ENCODE measurements at places on chromosomes 5 and 9.

DNA sequence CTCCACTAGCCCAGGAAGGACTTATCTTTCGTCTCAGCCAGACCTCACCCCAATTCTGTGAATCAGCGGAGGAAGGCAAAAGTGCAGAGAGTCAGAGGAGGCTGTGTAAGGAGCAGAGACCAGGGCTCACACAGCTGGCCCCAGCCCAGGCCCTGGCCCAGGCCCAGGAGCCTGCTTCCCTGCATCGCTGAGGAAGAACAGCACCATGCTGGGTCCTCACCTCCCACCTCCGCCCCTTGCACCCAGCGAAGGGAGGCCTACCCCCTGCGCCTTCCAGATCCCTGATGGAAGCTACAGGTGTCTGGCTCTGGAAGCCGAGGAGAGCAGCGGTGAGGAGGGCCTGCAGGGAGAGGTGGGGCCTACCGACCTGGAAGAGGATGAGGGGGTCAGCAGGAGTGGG is 22.3 kb upstream of the SYNPO start:
- DNase-seq: no peak

- no peak for DNase-seq
Measured at GRCh38 chr5:150609843-150610584, 30.4 kb upstream of the SYNPO start.

DNA sequence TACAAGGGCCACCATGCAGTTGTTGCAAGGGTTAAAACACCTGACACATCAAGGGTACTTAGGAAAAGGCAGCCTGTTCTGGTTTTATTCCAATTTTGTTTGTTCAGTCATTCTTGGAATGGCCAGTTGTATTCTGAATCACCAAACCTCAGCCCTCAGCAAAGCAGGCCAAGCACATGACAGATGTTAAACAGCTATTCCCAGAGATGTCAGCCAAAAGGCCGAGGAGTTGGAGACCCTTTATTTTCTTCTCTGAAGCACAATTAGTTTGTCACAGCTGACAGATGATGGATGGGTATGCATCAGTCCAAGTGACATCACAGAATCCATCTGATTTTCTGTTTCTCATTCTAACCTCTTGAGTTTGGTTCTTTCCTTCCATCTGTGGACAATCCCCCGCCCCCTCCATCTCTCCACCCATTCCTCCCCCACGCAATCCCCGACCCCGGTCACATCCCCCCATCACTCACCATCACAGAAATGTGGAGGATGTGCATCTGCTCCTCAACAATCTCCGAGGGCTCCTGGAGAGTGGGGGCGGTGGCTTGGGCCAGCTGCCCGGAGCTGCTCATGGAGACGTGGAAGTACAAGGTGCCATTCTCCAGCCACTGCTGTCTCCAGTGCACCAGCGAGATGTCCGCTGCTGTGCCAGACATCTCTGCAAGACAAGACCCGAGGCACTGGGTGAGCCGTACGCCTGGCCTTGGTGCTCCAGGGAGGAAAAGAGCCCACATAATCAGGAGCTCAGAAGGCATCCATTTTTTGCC is 123.8 kb downstream of the ASTN2 start:
- no peak for DNase-seq

DNA sequence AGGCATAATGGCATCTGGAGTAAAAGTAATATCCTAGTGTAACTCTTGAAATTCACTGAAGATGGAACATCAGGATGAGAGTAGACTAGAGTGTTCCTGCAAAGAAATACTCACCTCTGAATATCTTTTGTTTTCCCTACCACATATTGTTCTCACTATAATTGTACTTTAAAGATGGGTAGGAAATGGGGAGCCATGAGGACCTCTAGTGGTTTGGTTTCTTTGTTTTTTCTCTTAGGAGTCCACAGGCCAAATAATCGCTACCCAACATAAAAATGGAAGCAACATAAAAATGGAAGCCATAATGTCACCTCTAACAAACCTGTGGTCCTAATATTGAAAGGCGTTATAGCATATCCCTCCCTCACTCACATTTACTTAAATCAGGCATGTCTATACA is 2375.8 kb downstream of the MAT2B start:
- DNase-seq: no peak

DNA sequence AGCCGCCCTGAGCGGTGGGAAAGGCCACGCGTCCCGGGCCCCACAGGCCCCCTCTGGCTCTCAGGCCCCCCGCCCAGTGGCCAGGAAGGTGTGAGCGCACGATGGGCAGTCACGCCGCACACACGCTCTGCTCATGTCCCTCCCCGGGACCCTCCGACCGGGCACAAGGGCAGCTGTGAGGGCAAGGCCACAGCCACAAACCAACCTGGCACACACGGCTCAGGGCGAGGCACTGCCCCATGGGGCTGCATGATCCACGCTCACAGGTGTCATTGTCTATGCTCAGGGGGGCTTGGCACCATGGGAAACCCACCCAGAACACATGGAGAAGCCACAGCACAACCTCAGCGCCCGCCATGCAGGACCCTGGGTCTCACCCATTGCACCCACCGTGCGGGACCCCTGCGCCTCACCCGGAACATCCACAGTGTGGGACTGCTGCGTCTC is 51.3 kb downstream of the SLC12A7 start:
- DNase-seq: no peak

DNA sequence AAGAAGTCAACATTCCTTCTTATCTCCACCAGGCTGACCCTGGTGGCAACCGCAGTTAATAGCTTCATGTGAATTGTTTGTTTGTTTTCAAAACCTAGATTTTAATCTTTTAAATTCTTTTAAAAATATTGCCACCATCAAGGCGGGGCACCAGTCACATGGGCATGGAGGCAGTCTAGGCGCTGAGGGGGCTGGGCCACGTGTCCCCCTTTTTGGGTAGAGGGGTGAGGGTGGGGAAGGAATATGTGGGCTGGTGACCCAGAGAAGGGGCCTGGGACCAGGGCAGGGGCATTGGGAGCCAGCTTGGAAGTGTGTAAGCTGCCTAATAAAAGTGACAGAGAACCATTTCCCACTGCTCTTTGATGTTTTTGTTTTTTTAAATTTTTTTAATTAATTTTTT is 147.3 kb downstream of the GADD45G start:
- no peak for DNase-seq

- DNase-seq: no peak
Measured at GRCh38 chr9:93948441-93949072, 6.6 kb downstream of the BARX1 start.

GRCh38 chr5:149779124-149779465 is 49.0 kb downstream of the PPARGC1B start:
- no peak for DNase-seq

DNA sequence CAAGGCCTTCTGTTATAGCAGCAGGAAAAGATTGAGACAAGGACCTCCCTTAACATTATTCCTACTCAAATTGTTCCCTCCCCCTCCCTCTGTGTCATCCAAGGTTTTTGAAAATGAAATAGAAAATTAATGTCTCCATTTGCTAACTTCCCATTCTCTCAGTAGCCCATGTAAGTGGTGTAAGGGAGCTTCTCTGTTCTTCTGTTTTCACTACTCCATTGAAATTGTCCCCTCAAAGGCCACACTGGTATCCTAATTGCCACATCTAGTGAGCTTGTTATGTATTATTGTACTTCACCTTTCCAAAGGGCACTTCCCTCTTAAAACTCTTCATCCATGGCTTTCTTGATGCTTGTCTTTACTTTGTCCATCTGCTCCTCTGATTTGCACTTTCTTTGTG is 131.2 kb upstream of the PIK3R1 start:
- no peak for DNase-seq

DNA sequence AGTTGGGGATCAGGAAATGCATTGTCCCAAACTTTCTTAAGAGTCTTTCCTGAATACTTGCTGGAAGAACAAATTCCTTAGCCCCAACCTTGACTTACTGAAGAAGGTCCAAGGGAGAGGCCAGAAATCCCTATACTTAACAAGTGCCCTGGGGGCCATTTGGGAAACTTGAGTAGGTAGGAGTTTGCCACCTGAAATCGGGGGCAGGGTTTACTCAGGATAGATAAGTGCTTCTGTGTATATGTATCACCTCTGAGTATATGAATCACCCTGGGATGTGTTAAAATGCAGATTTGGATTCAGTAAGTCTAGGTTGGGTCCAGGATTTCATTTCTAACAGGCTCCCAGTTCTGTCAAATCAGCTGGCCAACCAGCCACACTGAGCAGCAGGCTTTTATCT is 47.9 kb upstream of the MYO10 start:
- no peak for DNase-seq

DNA sequence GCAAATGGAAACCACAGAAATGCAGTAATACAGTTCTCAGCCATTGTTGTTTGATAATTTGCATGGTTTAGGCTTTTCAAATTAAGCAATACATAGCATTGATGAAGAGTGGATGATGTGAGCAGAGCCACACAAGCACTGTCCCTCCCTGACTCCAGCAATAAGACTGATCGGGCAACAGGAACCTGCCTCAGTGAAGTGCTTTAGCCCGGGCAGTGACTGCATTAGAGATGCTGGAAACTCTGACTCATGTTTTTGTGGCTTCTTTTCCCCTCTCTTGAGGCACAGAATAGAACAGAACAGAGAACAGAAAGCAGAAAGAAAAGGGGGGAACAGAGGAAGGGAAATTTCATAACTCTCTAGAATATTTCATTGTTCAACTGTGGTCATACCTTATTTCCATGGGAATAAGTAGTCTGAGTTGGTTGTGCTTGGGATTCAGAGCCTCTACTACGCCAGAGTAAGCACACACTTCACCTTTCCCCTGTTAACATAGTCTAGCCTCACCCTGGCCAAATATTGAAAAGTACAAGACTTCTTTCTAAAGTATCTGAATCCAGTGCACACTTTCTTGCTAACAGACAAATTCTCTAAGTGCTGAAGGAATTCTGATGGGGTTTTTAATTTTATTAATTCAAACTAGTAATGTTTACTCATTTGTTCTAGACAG is 164.8 kb upstream of the VCAN start:
- DNase-seq: peak; percentile 21

- peak; percentile 53 for DNase-seq
Measured at GRCh38 chr9:114507726-114508125, 2.5 kb upstream of the WHRN start.

DNA sequence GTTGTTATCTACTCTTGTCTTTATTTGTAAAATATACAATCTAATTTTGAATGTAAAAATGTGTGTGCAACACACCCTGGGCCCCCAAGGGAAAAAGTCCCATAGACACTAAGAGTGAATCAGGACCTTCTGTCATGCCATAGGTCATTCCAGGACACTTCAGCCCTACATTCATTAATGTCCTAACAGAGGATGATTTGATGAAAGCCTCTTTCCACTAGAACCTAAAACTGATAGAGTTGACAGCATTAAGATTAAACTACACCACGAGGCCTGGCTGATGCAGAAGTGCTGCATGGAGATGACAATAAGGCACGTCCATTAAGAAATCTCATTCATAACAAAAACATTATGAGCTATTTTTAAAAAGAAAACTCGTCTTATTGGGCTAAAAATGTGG is 46.2 kb downstream of the FRMD3 start:
- no peak for DNase-seq

GRCh38 chr9:5760338-5760737 is 72.6 kb downstream of the ERMP1 start:
- no peak for DNase-seq

- DNase-seq: peak; percentile 81
Measured at GRCh38 chr5:1385395-1386273, 40.7 kb upstream of the CLPTM1L start.

GRCh38 chr9:78253285-78253684 is 17.4 kb downstream of the CEP78 start:
- no peak for DNase-seq

DNA sequence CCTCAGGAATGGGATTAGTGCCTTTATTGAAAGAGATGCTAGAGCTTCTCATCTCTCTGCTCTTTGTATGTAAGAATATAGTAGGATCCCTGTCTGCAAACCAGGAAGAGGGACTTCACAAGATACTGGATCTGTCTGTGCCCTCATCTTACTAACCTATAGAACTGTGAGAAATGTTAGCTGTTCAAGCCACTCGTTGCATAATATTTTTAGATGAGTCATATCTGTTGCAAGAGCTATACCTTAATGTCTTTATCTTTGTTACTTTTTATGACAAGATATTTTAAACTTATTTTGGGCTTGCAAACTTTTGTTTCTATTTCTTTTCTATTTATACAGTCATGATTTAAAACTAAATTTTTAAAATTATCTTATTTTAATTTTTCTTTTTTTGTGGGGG is 1296.8 kb upstream of the CDH6 start:
- DNase-seq: no peak

DNA sequence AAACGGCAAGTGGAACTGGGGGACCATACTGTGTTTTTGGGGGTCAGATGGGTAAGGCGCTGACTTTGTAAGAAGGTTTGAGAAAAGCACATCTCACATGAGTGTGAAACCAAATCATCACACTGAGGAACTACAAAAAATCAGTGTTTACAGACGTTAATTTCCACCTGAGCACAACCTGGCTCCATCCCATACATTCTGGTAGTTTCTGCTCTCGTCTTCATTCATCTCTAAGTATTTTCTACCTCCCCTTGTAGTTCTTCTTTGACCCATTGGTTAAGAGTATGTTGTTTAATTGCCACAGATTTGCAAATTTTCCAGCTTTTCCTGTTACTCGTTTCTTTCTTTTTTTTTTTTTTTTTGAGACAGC is 8.9 kb upstream of the DPP7 start:
- DNase-seq: no peak

DNA sequence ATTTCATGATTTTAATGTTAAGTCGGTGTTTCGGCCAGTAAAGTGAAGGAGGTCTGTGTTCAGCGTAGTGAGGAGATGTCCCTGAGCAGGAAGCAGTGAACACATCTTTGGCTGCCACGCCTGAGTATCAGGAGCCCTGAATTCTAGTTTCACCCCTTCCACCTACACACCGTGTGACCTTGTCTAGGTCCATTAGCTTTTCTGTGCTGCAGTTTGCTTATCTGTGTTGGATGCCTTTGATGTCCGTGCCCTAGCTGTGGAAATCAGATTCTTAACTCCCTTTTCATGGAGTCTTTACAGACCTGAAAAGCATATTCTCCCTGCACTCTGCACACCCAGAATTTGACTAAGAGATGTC is 601 bp downstream of the FBXO38 start:
- no peak for DNase-seq

- DNase-seq: no peak
Measured at GRCh38 chr9:100819980-100820379, 208.5 kb upstream of the PLPPR1 start.

GRCh38 chr5:54553659-54554207 is 36.2 kb downstream of the SNX18 start:
- DNase-seq: no peak

- DNase-seq: peak; percentile 37
Measured at GRCh38 chr9:27276193-27277030, 20.5 kb downstream of the EQTN start.

GRCh38 chr5:122392824-122393223 is 80.8 kb downstream of the SNCAIP start:
- no peak for DNase-seq

Measured in CD4-positive, alpha-beta T cell treated with Interleukin-4 for 4 hours (primary cell).